NCI-H1694 (cell line): ENCODE measurements at places on chromosomes 5 and 9.
A peak's percentile ranks its signal among the peaks of the same experiment; 100 is the strongest.

GRCh38 chr5:142358648-142359047 is 33.8 kb upstream of the SPRY4 start:
- DNase-seq, result no peak

GRCh38 chr9:68560071-68560844 is 19.6 kb upstream of the TMEM252 start:
- no peak for DNase-seq

DNA sequence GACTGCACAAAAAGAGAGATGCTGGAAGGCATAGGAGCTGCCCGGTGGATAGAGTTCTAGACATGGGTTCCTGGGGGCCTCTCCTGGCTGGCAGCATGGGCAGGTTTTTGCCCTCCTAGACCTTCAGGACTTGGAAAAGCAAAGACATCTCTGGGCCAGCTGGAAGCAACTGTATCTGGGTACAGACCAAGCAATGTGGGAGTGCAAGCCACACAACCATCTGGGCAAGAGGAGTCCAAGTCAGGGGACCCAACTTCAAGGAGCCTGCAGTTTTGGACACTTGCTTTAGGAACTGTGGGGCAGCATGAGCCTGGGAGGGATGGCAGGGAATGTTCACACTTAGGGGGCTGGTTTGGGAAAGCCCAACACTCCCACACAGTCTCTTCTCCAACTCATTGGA is 323.3 kb downstream of the GADD45G start:
- DNase-seq, result no peak

DNA sequence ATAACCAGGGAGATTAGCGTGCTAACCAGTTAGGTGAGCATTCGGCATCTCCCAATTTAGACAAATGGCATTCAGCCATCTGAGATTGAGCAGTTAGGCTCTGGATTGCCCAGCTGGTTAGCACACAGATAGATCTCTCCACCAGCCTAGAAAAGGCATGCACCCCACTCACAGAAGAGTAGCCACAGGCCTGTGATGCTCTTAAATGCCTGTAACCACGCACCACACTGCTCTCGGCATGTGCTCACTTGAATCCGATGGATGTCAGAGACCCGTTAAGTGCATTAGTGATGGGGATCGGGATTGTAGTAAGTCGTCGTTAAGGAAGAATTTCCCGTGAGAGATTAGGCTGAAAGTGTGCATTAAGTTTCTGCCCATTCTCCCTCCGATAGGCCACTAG is 23.0 kb downstream of the MARCHF6 start:
- DNase-seq, result no peak

DNA sequence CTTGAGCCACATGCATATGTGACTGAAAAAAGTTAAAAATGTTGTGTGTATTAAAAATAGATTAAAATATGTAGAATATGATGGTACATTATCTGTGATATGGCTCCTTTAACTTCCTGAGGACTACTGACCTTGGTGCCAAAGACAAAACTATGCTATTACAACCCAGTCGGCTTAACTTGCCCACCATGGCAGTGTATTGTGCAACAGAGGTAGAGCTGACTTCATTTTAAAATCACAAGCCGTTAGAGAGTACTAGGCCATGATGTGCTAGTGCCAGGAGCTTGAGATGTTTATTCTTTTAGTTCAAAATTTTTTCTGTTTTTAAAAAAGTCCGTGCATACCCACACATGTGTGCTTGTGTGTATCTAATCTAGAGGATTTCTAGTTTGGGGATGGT is 46.3 kb downstream of the NAA35 start:
- DNase-seq, result no peak

DNA sequence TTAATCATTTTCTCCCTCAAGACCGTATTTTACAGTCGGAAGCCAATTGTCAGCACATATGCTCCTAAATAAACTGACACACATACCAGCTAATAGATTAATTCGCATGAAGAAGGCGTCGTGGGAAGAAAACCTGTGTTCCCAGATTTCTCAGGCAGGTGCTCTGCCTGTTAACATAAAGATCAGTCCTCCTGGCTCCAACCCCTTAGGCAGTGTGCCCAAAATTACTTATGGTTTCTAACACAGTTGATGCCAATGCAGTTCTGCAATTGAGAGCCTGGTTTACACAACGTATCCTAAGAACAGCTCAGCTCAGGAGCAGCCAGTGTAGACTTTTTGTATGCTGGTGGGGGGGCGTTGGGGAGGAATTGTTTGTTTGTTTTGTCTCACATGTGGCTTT is 208.3 kb downstream of the ENC1 start:
- DNase-seq, result peak; percentile 95

DNA sequence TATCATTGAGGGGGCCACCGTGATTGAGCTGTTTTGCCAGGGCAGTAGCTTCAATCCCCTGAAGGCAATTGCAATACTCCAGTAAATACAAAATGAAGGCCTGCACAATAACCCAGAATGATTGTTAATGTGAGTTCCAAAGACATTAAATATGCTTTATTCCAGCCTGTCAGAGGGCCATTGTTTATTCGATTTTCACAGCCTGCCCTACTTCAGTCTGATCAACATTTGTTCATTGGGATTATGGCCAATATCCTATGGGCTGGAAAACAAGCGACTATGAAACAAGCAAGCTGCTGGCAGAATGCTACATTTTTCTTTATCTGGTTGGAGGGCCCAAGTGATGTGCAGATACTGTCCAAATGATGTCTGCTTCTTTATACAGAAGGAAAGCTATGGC is 543.1 kb downstream of the TLE1 start:
- DNase-seq, result no peak

DNA sequence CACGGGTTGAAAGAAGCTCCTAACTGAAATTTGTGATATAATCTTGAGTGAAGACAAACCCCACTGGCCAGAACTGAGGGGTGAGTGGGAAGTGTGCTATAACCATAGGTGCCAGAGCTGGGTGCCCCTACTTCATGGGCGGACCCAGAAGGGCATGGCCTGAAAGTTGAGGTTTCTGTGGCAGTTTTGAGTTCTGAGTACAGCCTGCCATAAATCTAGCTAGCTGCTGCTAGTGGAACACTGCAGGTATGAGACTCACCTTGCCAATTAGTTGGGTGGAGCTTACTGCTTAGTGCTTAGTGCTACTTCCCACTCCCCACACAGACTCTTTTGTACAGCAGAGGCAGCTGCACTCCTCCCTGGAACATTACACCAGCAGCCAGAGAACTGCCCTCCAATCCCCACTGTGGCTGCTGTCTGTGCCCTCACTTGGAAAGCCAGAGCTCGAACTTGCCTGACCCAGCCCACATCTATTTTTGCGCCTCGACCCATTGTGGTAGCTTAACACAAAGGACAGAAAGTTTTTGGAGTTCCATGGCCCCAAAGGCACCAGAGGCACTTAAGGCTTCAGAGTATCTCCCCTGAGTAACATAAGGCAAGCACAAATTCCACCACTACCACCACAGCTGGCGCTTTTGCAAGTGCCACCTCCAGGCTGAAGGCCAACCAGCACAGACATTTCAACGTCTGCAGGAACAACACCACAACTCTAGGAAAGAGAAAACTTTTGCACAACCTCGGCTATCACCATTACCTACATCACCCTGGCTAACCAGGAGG is 27.1 kb upstream of the PTGER4 start:
- DNase-seq, result no peak

- DNase-seq, result no peak
Observed at GRCh38 chr9:135582966-135583687, 21.6 kb downstream of the PAEP start.

DNA sequence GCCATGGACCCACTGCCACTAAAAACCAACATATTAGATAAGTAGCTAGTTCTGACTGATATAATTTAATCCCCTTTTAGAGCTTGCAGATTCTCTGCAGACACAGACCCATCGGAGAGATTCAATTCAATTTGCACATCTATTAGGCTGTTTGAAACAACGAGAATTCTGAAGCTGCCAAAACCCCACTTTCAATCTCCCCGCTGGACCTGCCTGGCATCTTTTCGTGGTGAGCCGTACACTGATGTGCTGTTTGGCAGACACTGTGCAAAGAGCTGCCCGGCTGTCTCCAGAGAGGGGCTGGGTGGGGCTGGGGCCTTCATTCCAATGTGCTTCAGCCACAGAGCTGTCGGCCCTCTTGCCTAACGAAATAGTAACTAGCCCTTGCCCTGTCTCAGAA is 42.1 kb upstream of the FAM240B start:
- DNase-seq, result no peak

DNA sequence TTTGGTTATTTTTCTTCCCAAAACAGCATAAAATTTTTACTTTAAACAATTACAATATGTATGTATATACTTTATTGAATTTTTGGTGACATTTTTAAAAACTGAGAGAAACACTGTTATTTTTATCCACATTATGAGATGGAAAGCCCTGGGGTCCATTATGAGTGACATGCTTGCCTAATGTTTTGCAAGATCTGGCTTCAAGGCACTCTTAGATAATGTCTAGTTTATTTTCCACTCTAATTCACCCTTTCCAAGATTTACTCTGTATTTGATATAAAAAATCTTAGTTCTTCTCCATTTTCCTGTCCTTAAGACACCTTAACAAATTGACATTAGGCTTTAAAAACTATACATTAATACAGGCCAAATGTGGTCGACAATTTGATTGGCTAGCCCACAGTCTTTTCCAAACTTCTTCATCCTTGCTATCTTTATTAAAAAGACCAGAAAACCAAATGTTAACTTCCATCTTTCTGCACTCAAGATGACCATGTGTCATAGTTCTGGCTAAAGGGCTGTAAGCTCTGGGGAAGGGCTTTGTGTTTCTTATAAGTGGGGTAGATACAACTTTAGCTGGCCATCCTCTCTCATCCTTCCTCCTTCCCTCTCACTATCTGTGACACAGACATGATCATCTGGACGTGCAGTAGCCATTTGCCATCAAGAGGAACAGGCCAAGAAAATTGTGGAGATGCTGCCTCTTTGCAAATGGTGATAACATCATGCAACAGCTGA is 561.1 kb downstream of the PDE4D start:
- DNase-seq, result no peak

DNA sequence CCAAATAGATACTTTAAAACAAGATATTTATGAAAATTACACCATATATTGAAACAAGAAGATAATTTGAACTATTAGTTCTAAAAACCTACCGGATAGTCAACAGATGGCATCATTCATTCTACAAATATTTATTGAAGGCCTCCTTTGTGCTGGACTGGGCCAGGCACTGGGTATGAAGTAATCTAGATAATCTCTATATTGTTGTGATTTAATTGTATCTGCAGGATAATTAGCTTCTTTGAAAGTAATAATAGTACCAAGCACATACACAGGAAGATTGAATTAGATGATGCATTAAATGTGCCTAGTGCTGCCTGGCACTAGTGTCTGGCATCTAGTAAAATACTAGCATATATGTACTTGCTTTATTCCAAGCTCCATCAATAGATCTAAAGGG is 735.2 kb upstream of the DMAC1 start:
- DNase-seq, result no peak

- no peak for DNase-seq
Observed at GRCh38 chr9:87405677-87406542, 91.8 kb upstream of the DAPK1 start.

DNA sequence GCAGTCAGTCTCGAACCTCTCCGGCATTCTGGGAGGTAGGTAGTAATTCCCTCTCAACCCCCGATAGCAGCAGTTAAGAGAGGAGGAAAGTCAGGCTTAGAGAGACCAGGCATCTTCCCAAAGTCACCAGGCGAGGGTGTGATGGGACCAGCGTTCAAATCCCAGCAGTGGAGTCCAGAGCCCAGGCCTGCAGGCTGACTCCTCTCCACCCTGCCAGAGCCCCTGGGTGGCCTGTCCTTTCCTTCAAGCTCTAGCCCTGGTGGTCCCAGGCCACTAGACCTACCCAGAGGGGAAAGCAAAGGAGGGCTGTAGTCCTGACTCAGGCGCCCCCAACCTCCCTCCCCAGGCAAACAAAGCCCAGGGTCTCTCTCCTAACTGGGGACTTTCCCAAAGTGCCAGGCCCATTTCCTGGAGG is 4.2 kb upstream of the NR5A1 start:
- DNase-seq, result no peak

DNA sequence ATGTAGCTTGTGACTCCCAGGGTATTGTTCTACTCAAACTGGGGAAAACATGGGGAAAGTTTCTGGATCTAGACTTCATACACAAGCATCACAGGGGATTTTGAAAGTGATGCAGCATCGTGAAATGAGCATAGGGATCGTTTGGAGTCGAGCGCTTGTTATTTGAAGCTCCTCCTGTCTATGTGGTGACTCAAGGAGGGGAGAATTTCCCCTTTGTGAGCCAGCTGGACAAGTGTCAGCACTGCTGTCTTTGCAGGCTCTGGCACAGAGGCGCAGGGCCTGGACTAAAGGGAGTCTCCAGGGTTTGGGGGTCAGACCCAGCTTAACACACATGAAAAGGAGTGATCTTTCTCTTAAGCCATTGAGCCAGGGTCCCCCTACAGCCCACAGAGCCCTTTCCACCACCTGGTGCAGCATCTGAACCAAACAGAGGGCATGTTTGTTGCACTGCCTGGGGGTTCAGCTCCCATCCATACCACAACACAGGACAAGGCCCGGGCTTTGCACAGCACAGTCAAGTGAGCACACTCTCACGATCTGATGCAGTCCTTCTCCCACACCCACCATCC is 51.0 kb downstream of the IRF1 start:
- no peak for DNase-seq

DNA sequence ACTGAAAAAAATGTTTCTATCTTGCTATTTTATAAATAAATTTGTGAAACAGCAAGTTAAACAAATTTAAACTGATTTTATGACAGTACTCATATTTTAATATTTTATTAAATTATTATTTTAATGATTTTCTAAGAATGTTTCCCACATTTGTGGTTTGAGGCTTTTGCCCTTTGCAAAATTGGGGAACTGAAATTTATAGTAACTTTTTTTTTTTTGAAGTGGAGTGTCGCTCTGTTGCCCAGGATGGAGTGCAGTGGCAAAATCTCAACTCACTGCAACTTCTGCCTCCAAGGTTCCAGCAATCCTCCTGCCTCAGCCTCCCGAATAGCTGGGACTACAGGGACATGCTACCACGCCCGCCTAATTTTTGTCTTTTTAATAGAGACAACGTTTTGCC is 7.2 kb upstream of the ADGRV1 start:
- DNase-seq, result no peak

DNA sequence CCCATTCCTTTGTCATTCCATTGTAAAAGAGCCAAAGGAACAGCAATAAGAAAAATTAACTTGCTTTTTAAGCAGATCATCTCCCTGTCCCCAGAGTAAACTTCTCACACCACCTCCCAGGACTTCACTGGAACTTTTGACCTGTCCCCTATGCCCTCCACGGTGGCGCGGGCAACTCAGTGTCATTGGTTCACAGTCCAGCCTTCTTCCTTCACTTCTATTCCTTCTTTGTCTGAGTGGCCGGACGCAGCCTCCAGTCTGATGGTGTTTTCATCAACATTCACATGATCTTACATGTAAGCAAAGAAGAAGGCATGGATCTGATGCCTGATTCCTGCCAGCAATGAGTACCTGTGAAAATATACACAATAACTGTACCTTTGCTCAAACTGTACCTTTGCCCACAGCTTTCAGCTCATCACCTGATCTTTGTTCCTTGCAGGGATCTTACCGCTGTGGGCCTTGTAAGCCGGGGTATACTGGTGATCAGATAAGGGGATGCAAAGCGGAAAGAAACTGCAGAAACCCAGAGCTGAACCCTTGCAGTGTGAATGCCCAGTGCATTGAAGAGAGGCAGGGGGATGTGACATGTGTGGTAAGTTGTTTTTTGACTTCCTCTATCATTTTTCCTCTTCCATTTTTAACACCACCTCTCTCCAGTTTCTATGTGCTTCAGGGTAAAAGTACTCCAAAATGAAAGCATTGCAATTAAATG is 32.5 kb downstream of the THBS4 start:
- DNase-seq, result no peak

GRCh38 chr5:42855386-42855785 is 43.7 kb upstream of the SELENOP start:
- no peak for DNase-seq

GRCh38 chr9:116042321-116042720 is 111.3 kb upstream of the PAPPA start:
- no peak for DNase-seq
